ENCODE measurements at places on chromosomes 12 and 14. TPM values are rescaled to one million over a fixed set of nuclear protein-coding genes. Genes with fewer than 3 reads are reported as not detected.

ABCC9 gene
- 46.3 TPM for total RNA-seq

DNA sequence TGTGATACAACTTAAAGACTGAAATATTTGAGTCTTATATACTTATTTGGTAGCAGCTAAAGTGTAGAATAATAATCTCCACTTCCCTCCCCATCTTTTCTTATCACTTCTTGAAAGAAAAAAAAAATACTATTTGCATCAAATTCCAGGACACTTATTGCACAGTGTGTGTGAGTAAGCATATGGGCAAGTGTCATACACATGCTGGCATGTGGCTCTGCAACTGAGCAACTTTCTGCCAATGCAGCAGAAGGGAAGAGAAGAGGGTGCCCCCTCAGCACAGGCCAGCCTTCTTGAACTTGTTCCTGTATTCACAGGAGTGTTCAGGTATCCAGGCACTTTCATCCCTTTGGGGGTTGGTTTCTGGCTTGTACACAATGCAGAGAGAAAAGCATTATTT, 145.8 kb downstream of the CPNE8 start:
- no peak for DNase-seq

- DNase-seq = no peak
Measured at GRCh38 chr12:76864791-76865400, 13.9 kb downstream of the CSRP2 start.

- DNase-seq = no peak
Measured at GRCh38 chr14:58732387-58732786, 94.6 kb downstream of the DACT1 start.

- no peak for DNase-seq
Measured at GRCh38 chr12:108798551-108799221, 58.7 kb downstream of the SSH1 start.

GRCh38 chr12:42156232-42156631, 11.6 kb upstream of the GXYLT1 start:
- no peak for DNase-seq
